AG10803 (cell line): ENCODE measurements at places on chromosomes 6 and 20.
A peak's percentile ranks its signal among the peaks of the same experiment; 100 is the strongest.

DNA sequence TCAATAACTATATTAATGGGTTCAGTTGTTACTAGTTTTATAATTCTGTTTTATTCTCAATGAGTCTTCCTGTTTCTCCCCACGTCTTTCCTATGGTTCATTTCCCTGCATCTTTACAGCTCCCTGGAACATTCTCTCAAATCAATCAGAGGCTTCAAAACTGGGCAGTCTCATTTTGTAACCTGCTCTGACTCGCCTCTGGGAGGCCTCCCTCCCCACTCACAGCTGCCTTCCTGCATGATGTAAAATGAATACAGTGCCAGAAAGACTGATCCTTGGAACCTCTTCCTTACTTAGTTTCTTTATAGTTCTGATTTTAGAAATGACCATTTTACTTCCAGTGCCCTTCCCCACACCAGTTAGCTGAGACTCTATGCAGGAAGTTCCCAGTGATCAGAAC lies 103.9 kb downstream of the ESR1 start:
- peak; percentile 13 for DNase-seq

DNA sequence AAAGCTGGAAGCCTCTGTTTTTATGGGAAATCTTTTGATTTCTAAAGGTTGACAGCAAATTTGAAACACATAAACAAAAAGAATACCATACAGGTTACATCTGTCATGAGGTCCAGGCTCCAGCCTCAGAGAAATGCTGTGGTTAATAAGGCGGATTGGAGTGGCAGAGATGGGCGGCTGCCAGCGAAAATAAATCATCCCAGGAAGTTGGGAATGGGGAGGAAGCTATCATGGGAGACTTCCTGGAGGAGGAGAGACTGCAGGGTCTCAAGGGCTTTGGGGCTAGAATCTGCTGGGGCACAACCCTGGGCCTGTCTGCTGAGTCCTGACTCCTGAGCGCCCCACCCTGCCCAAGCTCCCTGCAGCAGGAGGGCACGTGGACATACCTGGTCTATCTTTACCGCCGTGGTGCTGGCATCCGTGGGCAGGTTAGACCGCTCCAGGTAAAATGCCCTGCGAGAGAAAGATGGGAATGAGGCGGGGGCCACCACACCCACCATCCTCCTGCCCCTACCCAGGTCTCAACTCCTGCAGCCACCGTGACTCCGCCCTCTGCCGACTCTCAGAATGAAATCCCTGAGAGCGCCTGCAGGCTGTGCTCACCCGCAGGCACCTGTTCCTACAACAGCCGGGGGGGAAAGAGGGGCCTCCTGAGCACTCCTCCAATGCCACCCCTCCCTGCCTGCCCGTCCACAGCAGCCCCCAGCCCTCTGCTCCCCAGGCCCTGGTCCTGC lies 197.3 kb downstream of the PREX1 start:
- no peak for DNase-seq

- no peak for DNase-seq
Observed at GRCh38 chr6:135344526-135344925, 153.0 kb downstream of the AHI1 start.

- DNase-seq: no peak
Observed at GRCh38 chr6:90261801-90262200, 34.8 kb downstream of the BACH2 start.

DNA sequence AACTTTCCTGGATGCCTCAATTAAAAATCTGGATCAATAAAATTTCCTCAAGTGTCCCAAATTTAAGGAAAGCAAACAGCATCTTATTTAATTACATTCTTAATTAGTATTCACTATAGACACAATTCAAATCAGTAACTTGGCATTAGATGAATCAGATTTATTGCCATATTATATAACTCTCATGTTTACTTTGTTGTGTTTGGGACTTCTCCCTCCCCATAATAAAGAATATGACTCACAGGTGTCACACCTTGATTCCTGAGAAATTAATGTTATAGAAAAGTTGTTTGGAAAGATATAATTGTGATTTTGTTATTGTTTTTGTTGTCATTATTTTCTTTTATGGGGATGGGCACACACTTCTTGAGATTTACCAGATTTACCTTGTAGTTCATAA lies 18.4 kb downstream of the EYA4 start:
- DNase-seq: no peak

DNA sequence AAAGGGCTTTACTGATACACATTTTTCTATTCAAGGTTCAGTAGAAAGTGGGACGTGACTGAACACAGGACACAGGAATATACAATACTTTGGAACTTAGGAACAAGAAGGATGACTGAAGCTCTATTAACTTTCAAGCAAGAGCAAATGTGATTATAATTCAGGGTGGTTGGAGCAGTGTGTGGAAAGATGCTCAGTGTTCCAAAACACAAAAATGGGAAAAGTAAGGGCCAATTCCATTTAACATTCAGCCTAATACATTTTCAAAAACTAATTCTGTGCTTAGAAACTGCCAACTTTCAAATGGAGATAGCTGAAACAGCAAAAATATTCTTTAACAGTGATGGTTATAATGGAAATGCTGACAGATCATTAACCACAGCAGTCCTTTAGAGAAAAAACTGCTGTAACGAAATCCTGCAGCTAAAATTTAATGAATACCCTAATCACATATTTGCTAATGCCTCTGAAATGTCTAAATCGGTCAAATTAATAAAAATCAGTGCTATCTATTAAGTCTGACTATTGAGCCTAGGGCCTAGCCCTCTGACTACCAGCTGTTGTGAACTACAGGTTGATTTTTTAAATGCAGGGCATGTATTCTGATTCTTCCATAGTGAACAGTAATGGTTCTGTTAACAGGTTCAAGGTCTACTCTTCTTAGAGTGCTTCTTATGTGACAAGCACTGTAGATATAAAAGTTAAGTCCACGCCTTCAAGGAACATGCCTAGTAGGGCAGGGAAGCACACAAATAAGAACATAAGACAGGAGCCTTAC lies 45.9 kb downstream of the RARS2 start:
- no peak for DNase-seq
